EH (cell line): ENCODE measurements at places on chromosomes 7 and 10.

- no peak for DNase-seq
Observed at GRCh38 chr10:71035511-71036296, 147.3 kb upstream of the PCBD1 start.

GRCh38 chr10:107341281-107341680 lies 176.8 kb upstream of the SORCS1 start:
- DNase-seq = no peak

DNA sequence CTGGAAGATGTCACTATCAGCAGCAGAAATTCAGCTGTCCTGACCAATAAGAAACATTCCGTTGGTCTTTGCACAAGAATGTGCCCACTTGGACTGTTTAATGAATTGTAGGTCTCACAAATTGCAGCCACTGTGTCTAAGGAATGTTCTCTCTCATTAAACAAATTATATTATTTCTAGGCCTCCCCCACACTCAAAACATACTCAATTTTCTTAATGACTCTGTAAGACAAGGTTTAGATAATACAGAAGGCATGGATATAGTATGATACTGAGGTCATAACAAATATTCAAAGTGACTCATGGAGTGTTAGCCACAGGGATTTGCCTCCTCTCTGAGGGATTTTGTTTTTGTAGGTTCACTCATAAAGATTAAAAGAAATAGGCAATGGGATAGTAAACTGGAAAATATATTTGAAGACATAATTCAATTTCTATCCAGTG lies 197.5 kb downstream of the PTN start:
- peak; percentile 93 for DNase-seq

- no peak for DNase-seq
Observed at GRCh38 chr7:45153233-45153632, 4.4 kb upstream of the RAMP3 start.

- no peak for DNase-seq
Observed at GRCh38 chr10:128929767-128930166, 537.3 kb upstream of the MGMT start.

GRCh38 chr10:42960491-42960990 lies 116.3 kb upstream of the RET start:
- peak; percentile 67 for DNase-seq

DNA sequence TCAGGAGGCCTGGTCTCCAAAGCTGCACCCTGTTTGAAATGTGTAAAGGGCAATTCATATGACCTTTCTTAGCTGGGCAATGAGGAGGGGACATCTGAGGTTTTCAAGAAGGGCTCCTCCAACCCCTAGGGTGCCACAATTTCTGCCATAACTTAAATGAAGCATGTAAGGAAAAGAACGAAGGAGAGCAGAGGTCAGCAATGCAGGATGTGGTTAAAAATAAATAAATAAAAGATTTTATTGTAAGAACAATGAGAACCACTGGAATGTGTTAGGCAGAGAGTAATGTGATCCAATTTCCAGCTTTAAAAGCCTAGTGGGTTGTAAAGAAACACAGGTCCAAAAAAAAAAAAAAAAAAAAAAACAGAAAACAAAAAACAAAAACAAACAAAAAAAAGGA lies 673.1 kb downstream of the TNS3 start:
- peak; percentile 91 for DNase-seq

GRCh38 chr10:122504610-122504950 lies 43.2 kb downstream of the HTRA1 start:
- peak; percentile 96 for DNase-seq

- DNase-seq = no peak
Observed at GRCh38 chr10:71779641-71780040, 6.3 kb upstream of the VSIR start.

- DNase-seq = no peak
Observed at GRCh38 chr10:1661859-1662437, 75.4 kb downstream of the ADARB2 start.

GRCh38 chr10:103079946-103080345 lies 113.1 kb downstream of the NT5C2 start:
- DNase-seq = no peak

DNA sequence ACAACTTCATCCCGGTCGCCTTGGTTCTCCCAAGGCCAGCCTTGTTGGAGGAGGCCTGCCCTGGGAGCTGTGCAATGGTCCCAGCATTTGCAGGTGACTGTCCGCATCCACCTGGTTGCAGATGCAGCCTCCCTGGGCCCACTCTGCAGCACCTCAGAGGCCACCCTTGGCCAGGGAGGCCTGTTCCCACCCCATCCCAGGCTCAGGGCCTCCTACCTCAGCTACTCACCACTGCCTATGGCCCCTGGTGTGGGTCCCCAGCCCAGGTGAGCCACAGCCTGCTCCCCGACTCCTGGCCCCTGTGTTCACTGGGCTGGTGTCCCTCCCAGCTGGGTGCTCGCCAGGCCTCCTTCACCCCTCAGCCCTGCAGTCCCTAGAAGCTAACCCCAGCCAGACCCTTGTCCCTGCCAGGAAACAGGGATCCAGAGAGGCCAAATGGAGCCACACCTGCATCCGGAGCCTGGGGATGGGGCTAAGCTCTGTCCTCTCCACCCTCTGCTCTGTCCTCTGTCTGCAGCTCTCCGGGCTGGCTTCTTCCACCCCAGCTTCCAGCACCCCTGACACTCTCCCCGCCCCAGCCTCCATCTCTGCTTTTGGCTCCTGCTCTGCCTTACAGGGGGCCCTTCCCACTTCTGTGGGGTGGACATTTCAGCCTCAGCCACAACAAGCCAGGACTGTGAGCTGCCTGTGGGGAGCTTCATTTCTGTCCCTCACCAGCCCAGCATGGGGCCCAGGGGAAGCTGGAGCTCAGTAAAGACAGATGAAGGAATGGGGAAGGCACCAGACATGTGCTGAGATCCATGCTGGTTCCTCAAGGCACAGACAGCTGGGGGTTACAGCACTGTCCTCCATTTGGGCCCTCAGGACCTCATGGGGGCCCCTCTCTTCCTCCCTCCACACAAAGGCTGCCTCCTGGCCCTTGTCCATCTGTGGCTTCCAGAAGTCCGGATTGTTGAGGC lies 35.6 kb upstream of the ANTXRL start:
- no peak for DNase-seq

DNA sequence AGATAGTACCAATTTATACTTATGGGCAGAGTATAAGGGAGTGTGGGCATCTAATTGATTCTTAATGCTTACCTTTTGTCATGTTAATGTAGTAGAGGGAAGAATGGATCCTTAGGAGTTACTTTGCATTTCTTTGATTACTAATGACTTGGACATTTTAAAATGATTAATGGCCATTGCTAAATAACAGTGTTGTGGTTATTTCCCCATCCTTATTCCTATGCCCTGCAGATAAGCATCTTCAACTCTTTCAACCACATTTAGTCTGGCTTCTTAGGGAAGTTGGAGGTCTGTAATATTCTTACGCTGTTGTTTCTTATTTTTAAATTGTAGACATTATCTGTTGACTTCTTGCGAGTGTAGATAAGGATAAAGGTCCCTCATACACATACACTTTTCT lies 37.2 kb downstream of the KAT6B start:
- peak; percentile 44 for DNase-seq

DNA sequence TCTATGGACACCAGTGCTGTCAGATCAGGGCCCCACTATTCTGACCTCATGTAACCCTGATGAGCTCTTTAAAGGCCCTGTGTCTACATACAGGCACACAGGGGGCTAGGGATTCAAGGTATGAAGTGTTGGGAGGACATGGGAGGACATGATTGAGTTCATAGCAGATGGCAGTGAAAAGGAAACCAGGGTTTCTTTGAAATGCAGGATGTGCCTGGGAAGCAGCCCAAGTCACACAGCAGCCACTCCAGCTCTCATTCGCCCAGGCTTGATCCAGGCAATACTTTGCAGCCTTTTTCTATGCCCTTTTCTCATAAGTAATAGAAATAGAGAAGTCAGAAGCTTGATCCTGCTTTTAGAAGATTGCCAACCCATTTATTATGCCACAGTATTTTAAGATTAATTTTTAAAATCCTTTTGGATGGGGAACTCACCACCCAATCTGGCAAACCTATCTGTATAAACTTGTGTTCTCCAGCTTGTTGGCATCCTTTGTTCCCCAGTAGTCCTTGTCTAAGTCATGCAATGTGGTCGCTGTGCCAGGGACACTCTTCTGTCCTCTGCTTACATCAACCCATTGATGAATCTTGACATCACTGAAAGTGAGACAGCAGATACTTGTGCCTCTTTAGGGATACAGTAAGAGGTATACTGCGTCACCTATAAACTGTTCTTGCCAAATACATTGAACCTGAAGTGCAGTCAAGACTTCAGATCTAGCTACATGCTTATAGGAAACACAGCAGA lies 95.0 kb downstream of the TAF3 start:
- DNase-seq = no peak

DNA sequence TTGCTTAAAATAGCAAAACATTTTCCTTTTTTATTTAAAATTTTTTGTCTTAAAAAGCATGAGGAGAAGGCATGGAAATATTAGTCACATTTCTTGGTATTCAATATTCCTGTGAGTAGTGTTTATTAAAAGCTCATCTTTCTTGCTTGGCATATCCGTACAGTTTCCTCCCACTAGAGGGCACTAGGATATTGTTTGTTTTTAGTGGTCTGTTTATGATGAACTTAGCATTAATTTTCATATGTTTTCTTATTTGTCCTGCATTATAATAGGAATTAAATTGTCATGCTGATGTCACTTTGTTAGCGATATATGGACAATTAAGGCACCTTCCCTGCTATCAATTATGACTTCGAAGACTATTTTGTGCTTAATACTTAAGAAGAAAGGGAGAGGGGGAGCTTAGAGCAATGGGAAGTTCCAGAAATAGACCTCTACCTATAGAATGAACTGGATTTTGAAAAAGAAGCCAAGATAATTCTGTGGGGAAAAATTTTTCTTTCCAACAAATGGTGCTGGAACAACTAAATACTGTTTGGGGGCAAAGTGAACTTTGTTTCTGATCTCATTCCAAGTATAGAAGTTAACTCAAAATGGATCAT lies 91.0 kb upstream of the STRIP2 start:
- peak; percentile 56 for DNase-seq

DNA sequence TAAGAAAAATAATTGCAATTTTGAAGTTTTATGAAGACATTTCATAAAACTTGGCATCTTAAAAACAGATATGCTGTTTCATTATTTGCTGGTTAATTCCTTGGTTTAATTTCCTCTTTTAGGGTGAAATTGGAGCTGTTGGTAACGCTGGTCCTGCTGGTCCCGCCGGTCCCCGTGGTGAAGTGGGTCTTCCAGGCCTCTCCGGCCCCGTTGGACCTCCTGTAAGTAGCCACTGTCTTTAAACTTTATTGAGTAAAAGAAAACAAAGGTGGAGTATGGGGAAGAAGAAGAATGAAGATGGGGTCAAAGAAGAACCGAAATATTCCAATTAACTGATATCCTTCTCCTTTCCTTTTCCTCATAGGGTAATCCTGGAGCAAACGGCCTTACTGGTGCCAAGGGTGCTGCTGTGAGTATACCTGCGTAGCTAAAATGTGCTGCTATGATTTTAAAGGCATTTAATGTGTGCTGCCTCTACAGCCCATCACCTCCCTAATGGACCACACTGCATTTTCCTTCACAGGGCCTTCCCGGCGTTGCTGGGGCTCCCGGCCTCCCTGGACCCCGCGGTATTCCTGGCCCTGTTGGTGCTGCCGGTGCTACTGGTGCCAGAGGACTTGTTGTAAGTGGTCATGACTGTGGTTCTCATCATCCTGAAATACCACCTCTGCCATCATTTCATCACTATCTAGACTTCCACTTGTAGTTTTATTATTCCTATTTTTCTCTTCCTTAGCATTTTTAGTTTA lies 14.7 kb downstream of the COL1A2 start:
- peak; percentile 60 for DNase-seq

GRCh38 chr10:13973742-13974141 lies 357.0 kb downstream of the FRMD4A start:
- peak; percentile 82 for DNase-seq

- DNase-seq = no peak
Observed at GRCh38 chr10:115665549-115665948, 572.4 kb downstream of the ATRNL1 start.

DNA sequence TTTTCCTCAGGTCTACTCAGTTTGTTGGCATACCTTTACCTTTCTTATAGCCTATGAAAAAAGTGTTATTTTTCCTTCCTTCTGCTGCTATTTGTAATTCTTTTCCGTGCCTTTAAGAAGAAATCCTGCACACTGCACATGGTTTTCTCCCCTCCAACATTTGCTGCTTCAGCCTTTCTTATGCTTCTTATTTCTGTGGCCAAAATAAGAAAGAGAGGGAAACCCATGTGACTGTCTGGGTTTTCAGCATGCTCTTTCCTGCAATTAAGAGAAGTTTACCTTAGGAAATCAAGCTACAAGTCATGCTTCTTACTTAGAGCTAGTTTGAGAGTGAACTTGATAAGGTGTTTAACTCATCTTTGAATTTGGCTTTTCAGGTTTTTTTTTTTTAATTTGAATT lies 11.0 kb downstream of the TBC1D12 start:
- no peak for DNase-seq
